ENCODE measurements at places on chromosomes 6 and 20. TPM values are rescaled to one million over a fixed set of nuclear protein-coding genes. Genes with fewer than 3 reads are reported as not detected.

GRCh38 chr20:3404402-3404801, 3.1 kb downstream of the DNAAF9 start:
- peaks cover 12% of the 10 kb centered on the region for H3K4me1 ChIP-seq
- H3K4me3 ChIP-seq = no peak overlapping the region
- H3K27me3 ChIP-seq = no peaks in the 10 kb centered on the region

DNA sequence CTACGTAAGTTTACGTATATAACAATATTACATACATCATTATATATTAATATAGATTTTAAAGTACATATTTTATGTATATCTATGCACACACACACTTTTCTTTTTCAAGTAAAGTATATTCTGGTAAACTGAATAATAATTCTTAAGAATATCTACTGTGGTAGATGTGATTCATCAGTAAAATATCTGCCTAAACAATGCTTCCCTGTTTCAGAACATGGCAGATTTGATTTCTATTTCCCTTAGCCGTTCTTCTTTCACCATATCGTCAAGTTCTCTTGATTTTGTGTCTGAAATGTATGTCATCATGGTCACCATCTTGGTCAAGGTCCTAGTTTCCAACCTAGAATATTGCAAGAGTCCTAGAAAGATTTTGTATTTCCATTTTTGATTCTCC, 195.6 kb downstream of the HDGFL1 start:
- H3K27ac ChIP-seq = no peak overlapping the region
- no peaks in the 10 kb centered on the region for H3K27me3 ChIP-seq
- no peak overlapping the region for H3K4me3 ChIP-seq
- no peaks in the 10 kb centered on the region for H3K4me1 ChIP-seq

DNA sequence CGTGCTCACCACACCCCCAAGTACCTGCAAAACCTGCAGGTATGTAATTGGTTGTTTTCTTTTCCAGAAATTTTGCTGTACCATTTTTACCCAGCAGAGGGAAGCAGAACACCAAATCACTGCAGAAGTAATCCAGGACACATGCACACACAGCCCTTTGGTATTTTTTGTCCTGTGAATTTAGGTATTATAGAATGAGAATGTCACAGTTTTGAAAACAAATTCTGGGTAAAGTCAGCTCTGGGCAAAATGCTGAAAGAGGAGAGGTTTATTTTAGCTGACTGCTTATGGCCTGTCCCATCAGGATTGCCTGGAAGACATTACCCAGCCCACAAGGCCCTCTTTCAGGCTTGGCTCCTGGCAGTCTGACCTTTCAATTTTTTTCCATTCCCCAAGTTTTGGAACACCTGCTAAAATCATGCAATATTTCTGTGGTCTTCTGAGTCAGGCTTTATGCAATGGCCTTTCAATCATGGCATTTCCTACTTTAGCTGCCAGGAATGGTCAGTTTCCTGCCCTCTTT, 3.5 kb upstream of the EFHC1 start:
- no peaks in the 10 kb centered on the region for H3K36me3 ChIP-seq
- H3K27ac ChIP-seq = peak overlapping the region; percentile 52
- no peak overlapping the region for H3K4me3 ChIP-seq
- H3K27me3 ChIP-seq = no peaks in the 10 kb centered on the region
- H3K4me1 ChIP-seq = peaks cover 31% of the 10 kb centered on the region

DNA sequence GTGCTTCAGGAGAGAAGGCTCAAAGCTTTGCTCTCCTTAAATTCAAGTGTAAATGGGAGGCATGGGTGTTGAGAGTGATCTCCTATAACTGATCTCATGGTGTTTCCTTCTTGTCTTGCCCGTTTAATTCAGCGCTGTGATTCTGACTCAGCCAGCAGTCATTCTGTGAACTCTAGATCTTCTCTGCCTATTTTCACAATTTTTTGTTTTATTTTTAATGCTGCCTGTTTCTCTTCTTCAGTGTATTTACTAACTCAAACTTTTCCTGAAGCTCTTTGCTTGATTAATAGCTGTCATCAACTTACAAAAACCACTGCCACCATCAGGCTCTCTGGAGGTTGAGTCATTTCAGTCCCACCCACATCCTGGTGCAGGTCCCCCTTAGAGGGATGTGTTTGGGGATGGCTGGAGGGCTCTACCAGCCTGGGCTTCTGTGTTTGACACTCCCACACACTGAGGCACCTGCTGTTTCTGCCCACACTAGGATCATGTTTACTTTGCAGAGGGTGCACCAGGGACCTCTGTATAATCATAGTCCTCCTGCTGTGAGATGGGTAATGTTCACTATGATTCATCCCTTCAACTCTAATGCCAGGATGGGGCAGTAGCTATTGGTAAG, 94.0 kb downstream of the SHLD1 start:
- peaks cover 5% of the 10 kb centered on the region for H3K27me3 ChIP-seq
- no peak overlapping the region for H3K4me3 ChIP-seq
- H3K27ac ChIP-seq = no peak overlapping the region
- DNase-seq = peak; percentile 48

GRCh38 chr20:2599288-2600006, 53.0 kb upstream of the NOP56 start:
- no peaks in the 10 kb centered on the region for H3K4me1 ChIP-seq
- no peaks in the 10 kb centered on the region for H3K36me3 ChIP-seq
- H3K27me3 ChIP-seq = no peaks in the 10 kb centered on the region
- no peak for DNase-seq
- no peak overlapping the region for H3K4me3 ChIP-seq

GRCh38 chr20:33859157-33859695, 48.1 kb downstream of the CHMP4B start:
- DNase-seq = peak; percentile 24
- H3K27me3 ChIP-seq = no peaks in the 10 kb centered on the region
- H3K27ac ChIP-seq = peak overlapping the region; percentile 60
- no peaks in the 10 kb centered on the region for H3K36me3 ChIP-seq
- H3K4me3 ChIP-seq = no peak overlapping the region

DNA sequence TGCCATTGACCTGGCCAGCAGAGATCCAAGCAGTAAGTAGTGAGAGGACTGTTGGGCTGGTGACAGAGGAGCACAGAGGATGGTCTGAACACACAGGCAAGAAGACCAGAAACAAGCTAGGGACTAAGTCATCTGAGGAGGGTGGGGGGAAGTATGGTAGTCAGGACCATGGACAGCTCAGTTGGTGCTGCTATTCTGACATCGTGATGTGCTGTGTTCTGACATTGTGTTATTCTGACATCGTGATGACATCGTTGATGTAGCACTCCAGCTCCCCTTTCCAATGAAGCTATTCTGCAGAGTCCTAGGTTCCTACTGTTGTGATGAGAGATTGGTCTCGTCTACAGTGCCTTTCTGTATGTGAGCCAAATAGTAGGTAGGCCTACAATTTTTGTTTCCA, 28.7 kb downstream of the CFAP206 start:
- H3K27me3 ChIP-seq = no peaks in the 10 kb centered on the region
- no peaks in the 10 kb centered on the region for H3K4me1 ChIP-seq
- no peaks in the 10 kb centered on the region for H3K36me3 ChIP-seq
- no peak overlapping the region for H3K4me3 ChIP-seq

- H3K4me3 ChIP-seq = no peak overlapping the region
- no peaks in the 10 kb centered on the region for H3K27me3 ChIP-seq
- no peaks in the 10 kb centered on the region for H3K36me3 ChIP-seq
Measured at GRCh38 chr20:54550776-54551396, 75.5 kb downstream of the DOK5 start.

DNA sequence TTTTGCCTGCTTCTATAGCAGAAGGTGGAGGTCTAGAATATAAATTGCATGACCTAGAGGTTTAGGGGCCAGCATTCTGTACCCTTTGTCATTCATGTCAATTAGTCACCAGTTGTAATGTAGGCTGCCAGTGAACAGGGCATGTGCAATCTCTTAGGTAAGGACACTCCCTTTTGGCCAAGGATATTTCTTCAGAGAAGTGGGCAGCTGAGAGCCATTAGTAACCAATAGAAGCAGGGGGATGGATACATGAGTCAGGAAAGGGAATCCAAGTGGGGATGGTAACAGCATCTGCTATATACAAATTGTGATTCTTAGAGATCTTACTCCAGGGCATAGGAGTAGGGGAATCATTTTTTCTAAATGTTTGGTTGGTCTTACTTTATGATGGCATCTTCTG, 494.2 kb upstream of the JAG1 start:
- H3K4me3 ChIP-seq = no peak overlapping the region
- H3K27ac ChIP-seq = no peak overlapping the region
- no peaks in the 10 kb centered on the region for H3K27me3 ChIP-seq

Gene ZC2HC1B
- not detected for total RNA-seq

Gene TPX2
- 248 TPM for total RNA-seq

Data from Panc1 (cell line).